ENCODE measurements at places on chromosomes 3 and 15.

- DNase-seq = no peak
These were observed 23.4 kb downstream of the DPP8 start for GRCh38 chr15:65494076-65494475.

DNA sequence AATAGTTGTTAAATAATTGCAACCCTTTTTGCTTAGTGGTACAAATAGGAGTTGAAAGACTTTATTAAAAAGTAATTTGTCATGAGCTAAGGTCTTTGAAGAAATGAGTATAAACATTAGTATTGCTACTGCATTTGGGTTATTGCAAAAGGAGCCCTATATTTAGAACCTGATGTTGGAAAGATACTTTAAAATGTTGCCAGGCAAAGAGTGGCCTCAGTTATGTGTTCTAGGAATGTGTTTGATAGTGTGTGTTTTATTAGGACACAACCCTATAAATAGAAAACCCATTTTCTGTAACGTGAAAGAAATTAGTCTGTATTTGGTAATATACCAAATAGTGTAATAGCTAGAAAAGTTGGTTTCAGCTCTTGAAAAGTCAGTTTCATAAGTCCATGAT, 10.7 kb downstream of the VPS8 start:
- no peak for DNase-seq

GRCh38 chr15:66747886-66748707, 46.1 kb downstream of the SMAD6 start:
- DNase-seq = no peak

DNA sequence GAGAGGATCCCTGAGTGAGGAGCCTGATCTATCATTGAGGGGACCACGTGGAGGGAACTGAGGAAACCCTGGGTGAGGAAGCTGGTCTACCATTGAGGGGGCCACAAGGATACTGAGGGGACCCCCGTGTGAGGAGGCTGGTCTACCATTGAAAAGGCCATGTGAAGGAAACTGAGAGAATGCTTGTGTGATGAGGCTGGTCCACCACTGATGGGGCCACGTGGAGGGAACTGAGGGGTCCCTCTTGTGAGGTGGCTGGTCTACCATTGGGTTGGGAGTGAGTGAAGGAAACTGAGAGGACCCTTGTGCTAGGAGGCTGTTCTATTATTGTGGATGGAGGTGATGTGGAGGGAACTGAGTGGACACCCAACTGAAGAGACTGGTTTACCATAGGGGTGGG, 161.3 kb downstream of the FBLN2 start:
- no peak for DNase-seq

DNA sequence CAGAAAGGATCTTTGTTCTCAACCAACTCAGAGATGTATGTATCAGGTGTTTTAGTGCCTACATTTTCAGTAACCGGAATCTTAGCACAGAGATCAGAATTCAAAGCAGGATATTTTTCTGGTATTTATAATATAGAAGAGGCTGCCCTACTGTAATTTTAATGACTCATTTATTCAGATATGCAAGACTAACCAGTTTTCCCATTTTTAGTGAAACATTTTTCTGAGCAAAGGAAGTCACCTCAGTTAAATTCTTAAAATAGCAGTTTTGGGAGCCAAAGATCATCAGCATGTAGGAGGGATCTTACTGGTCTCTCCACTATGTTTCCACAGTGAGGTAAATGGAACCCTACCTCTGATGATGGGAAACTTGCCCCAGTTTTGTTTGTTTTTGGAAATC, 42.0 kb downstream of the SRP14 start:
- no peak for DNase-seq

DNA sequence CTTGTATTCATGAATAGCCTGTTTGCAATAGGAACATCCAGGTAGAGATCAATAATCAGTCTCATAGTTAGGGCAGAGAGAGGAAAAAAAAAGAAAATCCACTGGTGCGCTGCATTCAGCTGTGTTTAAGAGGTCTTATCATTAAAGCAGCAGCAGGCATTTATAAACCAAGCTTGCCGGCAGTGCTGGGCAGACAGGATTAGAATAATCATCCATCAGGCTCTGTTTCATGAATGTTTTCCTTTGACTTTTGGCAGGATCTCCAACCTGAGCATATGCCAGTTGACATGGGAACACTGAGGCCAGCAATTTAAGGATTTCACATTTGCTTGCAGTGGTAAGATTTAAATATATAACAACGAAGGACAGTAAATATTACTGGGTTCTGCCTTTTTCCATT, 305.2 kb upstream of the SEMA6D start:
- DNase-seq = no peak

DNA sequence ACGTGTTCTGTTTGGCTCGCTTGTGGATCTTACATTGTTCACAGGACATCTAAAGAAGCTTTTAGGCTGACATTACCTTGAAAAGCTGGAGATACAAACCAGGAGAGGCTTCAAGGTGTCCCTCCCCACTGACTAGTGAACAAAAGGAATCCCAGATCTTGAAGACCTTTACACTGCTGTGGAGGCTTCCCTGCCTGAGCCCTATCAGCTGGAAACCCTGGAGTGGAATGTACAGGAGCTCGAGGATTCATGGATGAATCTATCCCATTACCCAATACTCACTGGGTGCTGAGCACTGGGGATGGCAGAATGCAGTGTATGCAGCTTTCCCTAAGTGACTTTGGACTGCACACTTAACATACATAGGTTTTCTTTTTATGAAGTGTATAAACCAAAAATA, 82.3 kb upstream of the MFGE8 start:
- DNase-seq = no peak

GRCh38 chr15:60964527-60964926, 264.6 kb downstream of the RORA start:
- DNase-seq = no peak

- DNase-seq = peak; percentile 54
These were observed 39.7 kb downstream of the GLDN start for GRCh38 chr15:51380999-51381806.

DNA sequence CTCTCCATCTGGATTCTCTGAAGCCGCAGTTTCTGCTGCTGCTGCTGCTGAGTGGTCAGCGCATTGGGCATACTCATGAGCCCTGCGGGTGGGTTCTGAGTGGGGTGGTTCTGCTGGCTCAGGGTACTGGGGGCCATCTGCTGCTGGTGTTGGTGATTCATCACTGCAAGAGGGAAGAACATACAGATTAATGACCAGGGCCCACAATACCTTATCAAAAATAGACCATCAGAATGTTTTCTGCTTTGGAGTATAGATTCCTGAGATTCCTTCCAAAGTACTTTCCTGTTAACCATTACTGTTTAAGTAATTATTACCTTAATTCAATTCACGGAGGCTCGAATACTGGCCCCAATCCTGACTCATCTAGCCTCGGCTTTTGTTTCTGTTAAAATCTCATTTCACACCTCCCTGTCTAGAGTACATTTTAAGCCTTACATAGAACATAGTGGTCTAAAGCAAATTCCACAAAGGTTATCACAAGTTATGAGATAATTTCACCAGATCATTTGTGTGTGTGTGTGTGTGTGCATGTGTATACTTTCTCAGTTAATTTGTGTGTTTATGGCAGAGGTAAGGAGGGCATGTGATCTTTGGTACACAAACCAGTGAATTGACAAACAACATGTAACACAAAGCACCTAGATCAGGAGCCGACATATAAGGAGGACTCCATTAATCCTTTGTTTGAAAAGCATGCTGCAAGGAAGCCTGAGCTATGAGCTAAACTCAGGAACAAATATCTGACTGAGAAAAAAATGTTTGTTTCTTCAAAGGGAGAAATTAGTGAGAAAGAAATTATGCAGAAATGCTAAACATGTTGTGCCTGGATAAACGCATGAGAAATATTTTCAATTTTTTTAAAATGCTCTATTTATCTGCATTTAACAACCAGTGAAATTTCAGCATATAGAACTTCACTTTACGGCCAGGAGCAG, 68.1 kb downstream of the TM4SF4 start:
- DNase-seq = no peak

GRCh38 chr3:121722411-121722810, 27.1 kb downstream of the GOLGB1 start:
- no peak for DNase-seq

DNA sequence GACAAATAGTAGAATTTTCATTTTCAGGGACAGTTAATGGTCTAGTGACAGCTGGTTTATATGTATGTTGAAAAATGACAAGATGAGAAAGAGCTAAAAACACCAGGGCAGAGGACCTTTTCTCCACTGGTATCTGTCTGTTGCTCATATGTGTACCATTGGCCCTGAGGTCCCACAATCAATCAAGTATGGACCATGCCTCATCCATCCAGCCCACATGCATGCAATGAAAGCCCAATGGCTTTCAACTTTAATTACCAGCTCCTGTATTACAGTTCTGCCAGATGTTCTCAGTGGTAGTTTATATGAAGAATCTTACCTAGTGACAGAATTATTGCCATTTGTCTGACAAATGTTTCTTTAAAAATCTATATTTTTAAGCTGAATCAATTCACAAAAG, 234.1 kb downstream of the ZMAT3 start:
- DNase-seq = no peak

DNA sequence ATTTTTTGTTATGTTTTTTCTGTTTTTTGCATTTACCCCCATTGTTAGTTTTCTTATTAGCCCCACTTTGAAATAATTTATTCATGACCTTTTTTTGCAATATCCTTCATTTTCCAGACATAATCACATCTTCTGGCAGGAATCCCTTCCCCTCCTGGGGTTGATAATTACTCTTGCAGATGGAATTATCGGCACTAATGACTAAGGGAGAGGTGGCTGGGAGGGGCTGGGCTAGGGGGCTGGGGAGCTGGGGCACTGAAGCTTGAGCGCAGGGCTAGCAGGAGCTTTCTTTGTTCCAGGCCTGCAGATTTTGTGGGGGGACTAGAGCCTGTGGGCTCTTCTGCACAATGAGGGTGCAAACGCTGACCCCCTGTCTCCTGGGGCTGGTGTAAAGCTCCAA, 77.8 kb downstream of the RAB11A start:
- DNase-seq = no peak

GRCh38 chr3:71133865-71134264, 449.7 kb downstream of the FOXP1 start:
- no peak for DNase-seq

GRCh38 chr3:115980709-115981108, 357.4 kb downstream of the GAP43 start:
- DNase-seq = no peak

GRCh38 chr3:52374173-52374572, 58.1 kb downstream of the DNAH1 start:
- DNase-seq = no peak

DNA sequence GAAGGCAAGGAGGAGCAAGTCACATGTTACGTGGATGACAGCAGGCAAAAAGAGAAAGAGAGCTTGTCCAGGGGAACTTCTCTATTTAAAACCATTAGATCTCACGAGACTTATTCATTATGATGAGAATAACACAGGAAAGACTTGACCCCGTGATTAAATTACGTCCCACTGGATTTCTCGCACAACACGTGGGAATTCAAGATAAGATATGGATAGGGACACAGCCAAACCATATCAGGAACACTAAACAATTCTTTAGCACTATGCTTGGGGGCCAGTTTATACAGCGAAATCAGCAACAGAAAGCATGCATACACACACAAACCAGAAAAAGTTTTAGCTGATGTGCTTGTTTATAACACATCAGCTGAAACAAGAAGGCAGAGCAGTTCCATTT, 704.2 kb downstream of the OTOL1 start:
- DNase-seq = no peak

- DNase-seq = no peak
These were observed 712.4 kb downstream of the GRM7 start for GRCh38 chr3:7573330-7573729.

- DNase-seq = no peak
These were observed 59.8 kb downstream of the BOC start for GRCh38 chr3:113271189-113271588.

- DNase-seq = no peak
These were observed 424.6 kb upstream of the GBE1 start for GRCh38 chr3:82186017-82186416.

- DNase-seq = peak; percentile 17
These were observed 163.2 kb downstream of the B3GALNT1 start for GRCh38 chr3:160941885-160942494.

- DNase-seq = no peak
These were observed 185.3 kb downstream of the LSAMP start for GRCh38 chr3:116259984-116260383.

DNA sequence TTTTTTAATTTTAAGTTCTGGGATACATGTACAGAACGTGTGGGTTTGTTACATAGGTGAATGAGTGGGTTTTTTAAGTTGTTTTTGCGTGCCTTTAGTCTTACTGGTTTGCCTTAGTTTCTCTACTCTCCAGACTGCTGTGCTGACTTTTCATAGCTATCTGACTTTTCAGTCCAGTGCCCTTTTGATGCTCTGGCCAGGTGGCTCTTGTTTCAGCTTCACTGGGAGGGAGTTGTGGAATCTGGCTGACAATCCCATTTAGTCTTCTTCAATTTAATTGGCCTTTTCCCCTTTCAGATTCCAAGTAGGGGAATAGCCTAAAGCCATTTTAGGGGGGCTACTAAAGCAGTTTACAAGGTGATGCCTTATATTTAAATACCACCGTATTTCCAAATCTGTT, 30.1 kb downstream of the FNDC3B start:
- no peak for DNase-seq

GRCh38 chr3:124281453-124282316, 289.8 kb upstream of the ROPN1 start:
- no peak for DNase-seq

GRCh38 chr3:118772547-118773011, 262.1 kb downstream of the IGSF11 start:
- peak; percentile 7 for DNase-seq

DNA sequence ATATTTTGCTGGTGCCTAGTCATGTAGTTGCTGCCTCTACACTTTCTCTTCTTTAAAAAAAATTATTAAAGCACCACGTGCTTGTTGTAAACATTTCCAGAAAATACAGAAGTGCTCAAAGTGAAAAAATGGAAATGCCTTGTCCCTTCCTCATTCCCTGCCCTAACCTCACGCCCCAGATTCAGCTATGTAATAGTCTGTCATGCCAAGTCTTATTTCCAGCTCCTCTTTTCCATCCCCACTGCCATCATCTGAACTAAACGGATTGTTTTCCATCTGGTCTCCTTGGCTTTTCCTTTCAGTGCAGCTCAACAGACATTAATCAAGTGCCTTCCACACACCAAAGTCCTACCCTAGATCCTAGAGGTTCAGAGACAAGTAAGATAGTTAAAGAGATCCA, 15.5 kb downstream of the ZNF774 start:
- DNase-seq = no peak

DNA sequence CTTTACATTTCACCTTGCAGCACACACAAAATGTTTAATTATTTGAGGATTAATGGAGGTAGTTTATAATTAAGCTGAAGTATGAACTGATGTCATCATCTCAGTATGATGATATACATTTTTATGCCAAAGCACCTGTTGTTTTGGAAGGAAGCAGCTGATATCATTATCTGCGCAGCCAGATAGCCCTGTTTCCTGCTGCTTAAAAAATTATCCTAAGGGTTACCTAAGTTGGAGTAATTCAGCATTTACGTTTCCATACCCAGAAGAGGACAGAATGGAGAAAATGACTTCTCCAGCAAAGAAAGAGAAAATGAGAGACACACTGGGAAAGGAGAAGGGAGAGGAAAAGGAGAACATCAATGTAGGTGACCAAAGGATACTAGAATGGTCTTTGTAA, 370.3 kb upstream of the PLSCR5 start:
- no peak for DNase-seq
